ENCODE measurements at places on chromosomes 13 and 19.

- no peak for DNase-seq
Observed at GRCh38 chr13:85772367-85772766, 26.9 kb downstream of the SLITRK6 start.

DNA sequence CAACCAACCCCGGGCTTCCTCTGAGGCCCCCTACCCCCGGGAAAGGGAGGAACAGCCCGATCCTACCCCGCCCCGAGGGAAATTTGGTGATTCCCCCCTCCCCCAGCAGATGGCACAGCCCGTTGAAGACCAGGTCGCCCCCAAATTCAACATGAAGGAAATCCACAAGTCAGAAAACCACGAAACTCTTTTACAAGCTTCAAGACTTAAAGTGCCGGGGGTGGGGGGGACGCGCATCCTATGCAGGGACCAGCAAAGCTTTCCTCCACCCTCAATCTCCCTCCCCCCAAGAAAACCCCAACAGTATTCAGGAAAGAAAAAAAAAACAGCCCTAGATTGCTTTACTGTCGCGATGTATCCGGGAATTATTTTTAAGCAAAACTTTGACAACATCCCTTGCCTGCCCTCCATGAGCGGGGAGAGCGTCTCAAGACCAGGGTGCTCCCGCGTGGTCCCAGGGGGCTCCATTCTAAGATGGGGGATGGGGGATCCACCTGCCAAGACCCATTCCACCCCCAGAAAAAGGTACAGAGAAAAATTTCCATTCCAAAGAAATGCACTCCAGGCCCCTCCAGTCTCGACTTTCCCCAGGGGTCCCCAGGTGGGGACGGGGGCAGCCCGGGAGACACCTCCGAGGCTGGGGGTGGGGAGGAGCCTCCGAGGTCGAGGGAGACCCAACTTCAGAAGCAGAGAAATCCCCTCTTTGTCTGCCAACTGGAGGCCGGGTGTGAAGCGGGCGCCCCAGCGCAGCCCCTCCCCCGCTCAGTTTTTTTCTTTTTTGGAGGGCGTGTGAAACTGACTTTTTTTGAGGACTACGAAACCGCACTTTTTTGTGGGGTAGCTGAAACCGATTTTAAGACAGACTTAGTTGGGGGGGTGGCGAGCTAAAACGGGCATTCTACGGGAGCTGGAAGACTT lies 1.5 kb downstream of the TCF3 start:
- peak; percentile 87 for DNase-seq

- no peak for DNase-seq
Observed at GRCh38 chr13:34207334-34207733, 389.4 kb downstream of the RFC3 start.

DNA sequence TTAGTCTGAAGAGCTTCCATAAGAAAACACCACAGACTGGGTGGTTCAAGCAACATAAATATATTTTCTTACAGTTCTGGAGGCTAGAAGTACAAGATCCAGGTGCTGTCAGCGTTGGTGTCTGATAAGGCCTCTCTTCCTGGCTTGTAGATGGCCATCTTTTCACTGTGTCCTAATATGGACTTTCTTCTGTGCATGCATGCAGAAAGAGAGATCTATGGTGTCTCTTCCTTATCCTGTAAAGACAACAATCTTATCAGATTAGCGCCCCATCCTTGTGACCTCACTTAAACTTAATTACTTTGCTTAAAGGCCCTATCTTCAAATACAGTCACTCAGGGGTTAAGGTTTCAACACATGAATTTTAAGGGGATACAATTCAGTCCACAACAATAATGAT lies 14.1 kb upstream of the NDFIP2 start:
- no peak for DNase-seq

DNA sequence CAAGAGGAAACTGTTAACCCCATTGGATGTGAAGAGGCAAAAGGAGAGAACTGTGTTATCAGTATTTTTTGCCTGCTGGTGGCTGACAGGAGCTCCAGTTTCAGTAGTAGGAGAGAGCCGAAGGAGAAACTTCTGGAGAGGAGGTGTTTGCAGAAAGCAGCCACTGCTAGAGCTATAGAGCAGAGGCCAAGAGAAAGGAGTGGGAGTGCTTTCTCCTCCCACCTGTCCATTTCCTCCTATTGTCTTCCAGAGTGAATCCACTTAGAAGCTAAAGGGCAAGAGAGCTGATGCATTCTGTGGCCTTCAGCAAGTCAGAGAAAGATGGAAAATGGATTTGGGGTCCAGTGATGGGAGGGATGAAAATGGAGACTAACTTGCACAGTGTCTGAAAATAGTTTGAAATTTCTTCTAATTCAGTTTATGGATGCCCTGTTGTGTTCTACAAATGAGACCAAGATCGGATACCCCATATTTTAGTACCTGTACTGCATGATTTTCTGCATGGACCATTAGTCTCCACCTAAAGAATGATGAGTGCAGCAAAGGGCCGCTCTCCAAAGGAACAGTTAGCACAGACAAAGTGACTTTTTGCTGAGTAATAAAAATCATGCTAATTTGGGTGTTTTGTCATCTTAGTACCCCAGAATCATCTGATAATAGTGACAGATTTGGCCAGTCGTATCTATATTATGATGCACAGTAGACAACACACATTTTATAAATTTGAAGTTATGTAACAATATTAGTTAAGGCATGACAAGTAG lies 10.7 kb downstream of the HS6ST3 start:
- DNase-seq: no peak

DNA sequence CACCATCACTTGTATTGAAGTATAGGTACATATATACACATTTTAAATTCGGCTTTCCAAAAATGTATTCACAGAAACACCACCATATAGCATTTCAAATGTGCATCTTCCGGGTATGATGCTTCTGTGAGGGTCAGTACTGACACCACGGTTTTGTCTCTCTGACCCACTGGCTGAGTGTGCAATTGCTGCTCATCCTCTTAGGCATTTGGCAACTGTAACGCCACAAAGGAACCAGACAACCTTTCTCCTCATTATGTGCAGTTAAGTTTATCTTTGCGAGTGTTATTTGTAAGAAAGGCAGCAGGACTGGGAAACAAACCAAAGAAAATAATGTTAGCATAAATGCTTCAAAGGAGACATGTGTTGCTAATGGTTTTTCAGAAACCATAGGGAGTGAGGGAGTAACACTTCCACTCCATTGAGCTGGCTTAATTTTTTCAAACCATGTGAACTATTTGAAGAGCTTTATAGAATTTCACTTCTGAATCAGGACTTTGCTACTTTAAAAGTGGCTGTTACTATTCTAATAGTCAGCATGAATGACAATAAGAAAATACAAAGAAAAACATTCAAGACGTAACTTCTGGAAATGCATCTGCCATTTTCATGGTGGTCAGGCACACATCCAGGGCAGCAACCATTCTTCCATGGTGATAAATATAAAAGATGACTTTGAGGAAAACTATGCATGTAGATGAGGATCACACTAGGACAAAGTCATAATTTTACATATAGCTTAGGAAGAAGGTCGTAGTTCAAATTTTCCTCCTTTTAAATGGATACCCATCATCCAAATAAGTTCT lies 423.3 kb downstream of the MZT1 start:
- no peak for DNase-seq

GRCh38 chr19:57317503-57317902 lies 2.8 kb upstream of the ZNF543 start:
- no peak for DNase-seq

DNA sequence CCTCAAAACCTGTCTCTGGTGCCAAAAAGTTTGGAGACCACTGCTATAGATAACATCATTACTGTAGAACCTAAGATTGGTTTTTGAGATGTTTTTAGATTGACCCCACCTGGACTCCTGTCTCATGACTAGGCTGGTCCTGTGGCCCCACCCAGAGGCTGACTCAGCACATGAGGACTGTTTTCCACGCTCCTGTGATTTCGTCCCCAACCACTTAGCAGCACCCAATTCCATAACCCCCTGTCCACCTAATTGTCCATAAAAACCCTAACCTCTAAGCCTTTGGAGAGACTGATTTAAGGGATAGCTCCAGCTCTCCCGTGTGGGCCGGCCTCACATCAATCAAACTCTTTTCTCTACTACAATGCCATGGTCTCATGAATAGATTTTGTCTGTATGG lies 25.6 kb upstream of the GAS6 start:
- DNase-seq: no peak

GRCh38 chr19:13530720-13531119 lies 24.4 kb upstream of the CACNA1A start:
- DNase-seq: no peak

DNA sequence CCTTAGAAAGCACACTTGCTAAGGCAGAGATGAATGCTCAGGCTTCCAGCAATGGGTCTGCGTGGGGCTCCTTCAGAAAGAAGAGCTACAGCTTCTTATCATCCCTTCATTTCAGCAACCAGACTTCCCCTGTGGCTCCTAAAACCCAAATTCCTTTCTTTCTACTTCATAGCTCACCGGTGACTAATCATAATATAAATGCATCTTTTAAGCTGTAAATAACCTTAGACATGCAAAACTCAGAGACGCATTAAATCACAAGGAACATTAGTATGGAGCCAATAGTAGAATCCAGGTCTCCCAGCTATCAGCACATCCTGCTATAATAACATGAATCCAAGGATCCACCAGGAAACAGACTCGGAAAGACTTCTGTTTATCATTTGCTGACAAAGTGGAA lies 375.6 kb downstream of the COG6 start:
- DNase-seq: no peak

DNA sequence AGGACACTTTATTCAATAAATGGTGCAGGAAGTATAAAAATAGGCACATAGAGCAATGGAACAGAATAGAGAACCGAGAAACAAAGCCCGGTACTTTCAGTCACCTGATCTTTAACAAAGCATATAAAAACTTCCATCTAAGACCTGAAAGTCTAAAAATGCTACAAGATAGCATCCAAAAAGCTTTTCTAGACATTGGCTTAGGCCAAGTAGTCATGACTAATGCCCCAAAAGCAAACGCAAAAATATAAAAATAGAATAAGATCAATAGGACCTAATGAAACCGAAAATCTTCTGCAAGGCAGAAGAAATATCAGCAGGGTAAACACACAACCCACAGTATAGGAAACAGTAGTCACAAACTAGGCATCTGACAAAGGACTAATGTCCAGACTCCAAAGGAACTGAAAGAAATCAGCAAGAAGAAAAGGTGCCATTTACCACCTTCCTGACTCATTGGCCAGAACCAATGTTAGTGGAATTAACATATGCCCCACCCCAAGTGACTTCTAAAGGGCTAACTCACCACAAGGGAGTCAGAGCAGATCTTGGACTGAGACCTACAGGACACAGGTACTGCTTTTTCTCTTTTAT lies 40.8 kb upstream of the CEACAM21 start:
- DNase-seq: peak; percentile 46

- DNase-seq: peak; percentile 84
Observed at GRCh38 chr19:33416307-33417215, 43.1 kb downstream of the CEBPG start.

DNA sequence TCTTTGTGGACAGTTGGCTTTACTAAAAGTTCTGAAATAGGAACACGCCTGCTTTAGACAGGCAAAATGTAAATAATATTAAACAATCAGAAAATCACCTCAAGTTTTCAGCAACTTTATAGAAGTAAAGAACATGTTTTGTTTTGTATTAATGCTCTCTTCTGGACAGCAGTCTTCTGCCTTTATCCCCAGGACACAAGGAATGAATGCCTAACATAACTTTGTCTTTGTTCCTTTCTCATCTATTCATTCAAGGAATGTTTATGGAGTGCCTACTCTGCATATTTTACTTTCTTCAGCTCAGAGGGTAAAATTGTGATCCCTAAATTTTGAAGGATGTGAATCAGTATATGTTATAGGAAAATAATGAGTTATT lies 325.4 kb downstream of the FOXO1 start:
- DNase-seq: no peak

DNA sequence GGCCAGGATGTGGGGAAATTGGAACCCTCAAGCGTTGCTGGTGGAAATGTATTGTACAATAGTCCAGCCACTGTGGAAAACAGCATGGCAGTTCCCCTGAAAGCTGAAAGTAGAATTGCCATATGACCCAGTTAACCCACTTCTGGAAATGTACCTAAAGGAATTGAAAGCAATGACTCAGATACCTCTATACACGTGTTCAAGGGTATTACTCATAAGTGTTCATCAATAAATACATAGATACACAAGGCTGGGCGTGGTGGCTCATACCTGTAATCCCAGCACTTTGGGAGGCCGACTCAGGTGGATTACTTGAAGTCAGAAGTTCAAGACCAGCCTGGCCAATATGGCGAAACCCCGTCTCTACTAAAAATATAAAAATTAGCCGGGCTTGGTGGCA lies 71.9 kb upstream of the IRS2 start:
- DNase-seq: no peak

GRCh38 chr13:105159841-105160240 lies 1375.6 kb downstream of the EFNB2 start:
- DNase-seq: no peak

DNA sequence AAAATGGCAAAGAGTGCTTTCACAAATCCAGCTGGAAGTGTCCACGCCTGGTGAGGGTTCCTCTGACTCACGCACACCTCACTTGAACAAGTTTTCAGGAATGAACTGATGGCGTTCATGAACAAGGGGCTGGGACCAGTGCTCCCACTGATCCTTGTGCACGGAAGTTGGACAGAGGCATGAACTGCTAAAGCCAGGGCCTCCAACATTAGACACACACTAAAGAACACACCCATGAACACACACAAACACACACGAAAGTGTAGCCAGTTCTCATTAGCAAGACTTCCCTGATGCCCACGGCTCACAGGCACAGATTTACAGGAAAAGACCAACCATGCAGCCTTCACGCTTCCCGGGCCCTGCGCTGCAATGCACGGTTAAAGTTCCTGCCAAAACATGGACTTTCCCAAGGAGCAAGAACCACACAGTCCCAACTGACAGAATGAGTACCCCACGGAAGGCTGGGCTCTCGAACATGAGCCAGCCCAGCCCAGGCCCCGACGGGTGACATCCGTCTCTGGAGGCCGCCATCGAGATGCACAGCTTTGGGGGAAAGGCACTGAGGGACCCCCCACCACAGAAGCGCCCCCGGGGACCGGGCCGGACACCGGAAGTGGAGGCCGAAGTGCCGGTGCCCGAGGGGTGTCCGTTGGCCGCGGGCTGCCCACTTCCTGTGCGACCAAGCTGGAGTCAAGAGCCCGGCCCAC lies 808 bp downstream of the DNMT1 start:
- DNase-seq: peak; percentile 58

DNA sequence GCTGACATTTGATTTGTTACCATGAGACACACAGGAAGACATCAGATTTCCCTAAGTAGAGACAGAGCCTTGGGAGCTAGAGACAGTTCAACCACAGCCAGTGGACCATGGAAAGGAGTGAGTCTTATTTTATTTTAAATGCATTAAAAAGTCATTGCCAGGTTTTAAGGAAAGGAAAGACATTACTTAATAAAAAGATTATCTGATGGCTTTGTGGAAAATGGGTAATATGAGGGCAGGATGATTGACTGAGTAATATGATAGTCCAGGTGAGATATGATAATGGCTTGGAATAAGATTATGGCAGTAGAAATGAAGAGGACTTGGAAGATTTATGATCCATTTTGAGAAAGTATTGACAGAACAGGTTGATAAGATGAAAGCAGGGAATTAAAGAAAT lies 580.1 kb downstream of the GPC5 start:
- DNase-seq: no peak

GRCh38 chr13:99228737-99229691 lies 28.4 kb downstream of the UBAC2 start:
- peak; percentile 97 for DNase-seq

Data from Karpas-422 (cell line).